ENCODE measurements at places on chromosomes 5 and 9.

GRCh38 chr9:70586476-70586875 lies 172.0 kb upstream of the KLF9 start:
- no peak for DNase-seq

DNA sequence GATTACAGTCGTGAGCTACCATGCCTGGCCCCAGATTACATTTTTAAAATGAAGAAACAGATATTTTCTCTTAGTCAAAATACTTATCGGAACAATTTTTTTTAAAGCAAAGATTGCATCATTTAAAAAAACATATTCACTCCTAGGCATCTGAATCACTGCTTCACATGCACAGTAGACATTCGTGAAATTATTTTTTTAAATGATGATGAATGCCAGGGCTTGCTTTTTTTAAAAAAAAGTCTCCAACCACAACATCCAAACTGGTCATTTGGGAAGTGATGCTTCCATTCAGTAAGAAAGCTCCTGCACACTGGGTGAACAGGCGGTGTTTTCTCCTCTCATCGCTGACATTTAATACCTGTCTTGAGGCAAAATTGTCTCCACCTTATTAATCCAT lies 223.0 kb upstream of the DMRT1 start:
- no peak for DNase-seq

GRCh38 chr5:120367896-120368634 lies 96.0 kb upstream of the PRR16 start:
- DNase-seq, result no peak

- DNase-seq, result no peak
Measured at GRCh38 chr5:137760719-137761516, 6.8 kb upstream of the HNRNPA0 start.

GRCh38 chr9:6973762-6974161 lies 216.0 kb downstream of the KDM4C start:
- DNase-seq, result no peak

DNA sequence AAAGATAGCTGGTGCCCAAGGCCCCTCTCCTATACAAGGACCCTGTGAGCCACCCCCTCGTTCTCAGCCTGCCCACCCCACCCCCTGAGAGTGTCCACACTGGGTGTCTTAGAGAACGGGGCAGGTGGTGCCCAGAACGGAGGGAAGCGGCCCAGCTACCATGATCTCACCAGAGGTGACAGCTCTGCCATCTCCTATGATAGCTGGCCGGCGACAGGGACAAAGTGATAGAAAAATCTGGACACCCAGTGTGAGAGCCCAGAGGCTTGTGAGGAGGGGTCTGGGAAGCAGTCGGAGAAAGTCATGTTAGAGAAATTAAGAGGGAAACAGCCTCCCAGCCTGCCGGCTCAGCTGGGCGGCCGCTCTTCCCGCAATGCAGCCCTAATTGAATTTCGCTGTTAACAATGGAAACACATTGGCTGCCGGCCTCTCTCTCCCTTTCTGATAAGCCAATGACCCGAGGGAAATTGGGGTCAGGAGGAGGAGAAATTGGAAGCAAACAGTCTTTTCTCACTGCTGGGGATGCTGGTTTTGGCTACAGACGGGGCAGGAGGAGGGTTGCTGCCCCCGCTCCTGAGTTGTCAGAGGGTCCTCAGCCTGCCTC lies 32.3 kb downstream of the HK3 start:
- no peak for DNase-seq

DNA sequence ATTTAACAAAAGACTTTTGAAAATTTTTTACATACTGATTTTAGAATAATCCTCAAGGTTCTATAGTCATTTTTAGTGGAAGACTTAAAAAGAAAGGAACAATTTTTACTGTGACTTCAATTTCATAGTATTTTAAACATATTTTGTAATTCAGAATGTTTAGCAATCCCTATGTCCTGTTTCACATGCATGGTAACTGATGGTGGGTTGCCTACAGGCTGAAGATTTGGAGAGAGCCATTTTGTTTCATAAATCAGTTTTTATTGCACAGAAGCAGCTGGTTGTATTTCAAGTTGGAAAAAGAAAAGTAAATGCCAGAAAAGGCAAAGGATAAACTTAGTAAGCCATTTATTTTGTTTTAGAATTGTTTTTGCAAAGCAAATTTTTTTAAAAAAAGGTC lies 24.0 kb downstream of the STARD4 start:
- DNase-seq, result no peak

GRCh38 chr5:78235289-78235688 lies 59.2 kb downstream of the AP3B1 start:
- DNase-seq, result no peak

- DNase-seq, result no peak
Measured at GRCh38 chr5:80559244-80559643, 10.8 kb downstream of the ANKRD34B start.

DNA sequence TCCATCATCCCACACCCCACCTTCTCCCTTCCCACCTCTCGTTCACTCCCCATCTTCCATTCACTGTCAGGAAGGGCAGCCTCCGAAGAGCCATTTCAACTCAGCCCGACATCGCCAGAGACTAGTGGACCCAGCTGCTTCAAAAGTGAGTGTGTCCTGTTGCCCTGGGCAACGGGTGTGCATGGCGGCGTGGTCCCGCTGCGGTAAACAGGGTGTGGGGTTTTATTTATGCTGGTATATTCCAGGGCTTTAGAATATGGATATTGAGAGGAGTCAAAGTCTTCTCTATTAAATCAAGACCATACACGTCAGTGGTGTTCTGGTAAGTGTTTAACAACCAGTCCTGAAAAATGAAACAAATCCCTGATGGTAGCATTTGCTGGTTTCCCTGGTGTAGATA lies 274.5 kb downstream of the MAST4 start:
- no peak for DNase-seq

DNA sequence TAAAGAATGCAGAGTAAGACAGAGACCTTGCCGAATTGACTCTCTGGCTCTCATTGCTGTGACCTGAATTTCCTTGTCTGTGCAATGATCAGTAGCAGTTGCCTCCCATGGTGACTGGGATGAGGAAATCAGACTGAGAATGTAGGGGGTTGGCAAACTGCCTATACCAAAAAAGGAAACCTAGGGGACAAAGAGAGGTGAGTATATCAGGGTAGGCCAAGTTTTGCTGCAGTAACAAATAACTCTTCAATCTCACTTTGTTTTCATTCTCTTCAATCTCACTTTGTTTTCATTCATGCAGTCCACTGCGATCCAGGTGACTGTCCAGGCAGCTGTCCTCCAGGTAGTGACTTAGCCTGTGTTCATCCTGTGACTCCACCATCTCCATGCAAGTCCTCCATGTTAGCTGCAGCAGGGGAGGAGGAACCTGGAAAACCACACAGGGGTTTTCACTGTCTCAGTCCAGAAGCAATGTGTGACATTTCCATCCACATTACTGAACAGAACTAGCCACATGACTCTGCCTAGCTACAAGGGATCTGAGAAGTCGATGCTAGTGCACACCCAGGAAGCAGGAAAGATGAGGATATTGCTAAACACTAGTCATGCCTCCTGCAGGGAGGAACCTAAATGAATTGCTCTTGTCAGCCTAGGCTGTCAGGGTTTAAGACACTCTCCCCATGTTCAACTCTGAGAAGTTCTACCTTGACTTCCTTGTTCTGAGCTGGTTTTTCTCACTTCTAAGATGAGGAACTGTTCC lies 26.0 kb downstream of the TMEM174 start:
- DNase-seq, result no peak

DNA sequence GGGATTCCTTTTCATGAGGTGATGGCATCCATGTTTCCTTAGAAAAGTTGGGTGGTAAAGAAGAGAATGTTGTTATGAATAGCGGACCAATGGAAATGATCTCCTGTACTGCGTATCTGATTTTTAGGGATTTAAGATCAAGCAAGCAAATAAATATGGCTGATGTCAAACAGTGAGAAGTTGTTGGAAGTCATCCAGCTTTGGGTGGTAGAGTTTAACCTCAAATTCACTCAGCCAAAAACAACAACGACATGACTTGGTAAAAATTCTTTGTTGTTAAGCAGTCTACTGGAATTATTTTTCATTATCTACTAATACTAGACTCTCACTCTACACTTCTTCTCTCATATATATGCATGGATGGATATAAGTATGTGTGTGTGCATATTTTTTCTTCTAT lies 426.5 kb downstream of the CTNND2 start:
- no peak for DNase-seq

- DNase-seq, result no peak
Measured at GRCh38 chr9:127158786-127159324, 36.4 kb upstream of the ANGPTL2 start.

GRCh38 chr5:122291000-122291901 lies 20.8 kb upstream of the SNCAIP start:
- DNase-seq, result no peak

DNA sequence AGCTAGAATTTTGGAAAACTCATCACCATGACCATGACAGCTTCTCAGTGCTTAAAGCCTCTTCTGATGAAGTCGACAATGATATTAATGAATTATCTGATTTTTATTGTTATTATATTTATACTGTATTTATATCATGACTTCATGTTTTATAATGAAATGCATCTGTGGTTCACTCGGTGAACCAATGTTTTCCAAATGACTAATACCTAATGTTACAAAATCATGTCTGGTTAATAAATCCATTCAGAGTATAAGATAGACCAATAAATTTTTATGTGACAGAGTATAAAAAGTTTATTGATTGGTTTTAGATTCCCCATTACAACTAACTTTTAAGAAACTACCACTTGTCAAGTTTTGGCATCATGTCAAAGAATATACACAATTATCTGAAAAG lies 416.5 kb downstream of the MLLT3 start:
- no peak for DNase-seq

DNA sequence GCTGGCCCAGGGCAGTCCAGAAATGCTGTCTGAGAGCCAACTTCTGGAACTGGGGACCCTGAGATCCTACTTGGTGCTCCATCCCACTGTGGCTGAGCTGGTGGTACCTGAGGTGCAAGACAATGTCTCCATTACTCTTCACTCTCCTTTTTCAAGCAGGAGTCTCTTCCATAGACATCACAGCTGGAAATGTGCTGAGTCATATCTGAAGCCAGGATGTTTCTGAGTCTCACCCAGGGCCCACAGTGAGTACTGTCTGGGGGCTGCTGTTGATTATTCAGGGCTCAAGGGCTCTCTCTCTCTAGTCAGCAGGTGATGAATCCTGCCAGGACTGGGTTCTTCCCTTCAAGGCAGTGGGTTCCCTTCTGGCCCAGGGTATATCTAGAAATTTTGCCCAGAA lies 145.2 kb upstream of the TAS2R1 start:
- no peak for DNase-seq

GRCh38 chr5:28862860-28863196 lies 1824.4 kb upstream of the CDH9 start:
- no peak for DNase-seq

DNA sequence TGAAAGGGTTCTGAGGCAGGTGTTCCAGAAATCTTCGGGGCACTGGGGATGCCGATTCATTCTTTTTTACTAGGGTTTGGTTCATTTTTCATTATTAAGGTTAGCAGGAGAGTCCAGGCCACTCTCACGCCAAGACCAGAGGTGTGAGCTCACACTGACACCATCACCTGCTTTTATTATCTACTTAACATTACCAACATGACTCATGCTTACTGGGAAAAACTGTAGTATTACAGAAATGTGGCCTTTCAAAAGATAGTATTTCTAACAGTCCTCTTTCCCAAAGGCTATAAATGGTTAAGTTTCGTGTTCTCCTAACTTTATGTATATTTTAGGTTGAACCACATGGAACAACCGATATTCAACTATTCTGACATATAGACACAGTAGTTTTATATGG lies 222.1 kb downstream of the ROR2 start:
- no peak for DNase-seq

DNA sequence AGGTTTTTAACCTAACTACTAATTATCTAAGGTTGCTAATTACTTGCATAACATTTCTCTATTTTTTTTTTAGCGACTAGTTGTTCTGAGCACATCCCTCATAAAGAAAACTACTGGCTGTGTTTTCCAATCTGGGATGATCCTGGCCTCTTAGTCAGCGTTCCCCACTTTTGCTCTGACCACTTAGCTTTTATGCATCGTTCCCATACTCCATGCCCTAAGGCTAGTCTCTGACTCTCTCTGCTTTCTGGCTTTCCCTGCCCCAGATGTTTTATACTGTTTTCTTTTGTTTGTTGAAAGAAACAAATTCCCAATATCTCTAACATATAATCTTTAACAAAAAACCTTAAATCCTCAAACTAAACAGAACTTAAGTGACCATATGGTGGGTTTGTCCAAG lies 217.9 kb downstream of the SPATA31D1 start:
- DNase-seq, result no peak

GRCh38 chr5:93328833-93329232 lies 252.2 kb downstream of the NR2F1-AS1 start:
- DNase-seq, result no peak

DNA sequence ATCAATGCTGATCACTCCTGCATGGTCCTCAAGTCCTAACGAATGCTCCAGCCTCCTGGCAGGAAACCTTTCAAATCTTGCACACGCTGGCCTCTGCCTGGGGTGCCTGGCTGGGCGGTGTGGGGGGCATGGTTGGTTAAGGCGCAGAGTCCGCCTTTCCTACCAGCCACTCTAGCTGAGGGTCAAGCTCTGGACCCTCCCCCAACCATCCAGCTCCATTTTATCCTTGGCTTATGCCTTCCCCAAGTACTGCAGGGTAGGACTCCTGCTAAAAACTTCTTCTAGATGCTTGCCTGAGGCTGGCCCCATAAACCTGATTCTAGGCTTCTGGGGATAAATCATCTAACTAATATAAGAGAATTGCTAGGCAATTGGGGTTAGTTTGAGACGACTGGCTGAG lies 808 bp upstream of the MVB12B start:
- no peak for DNase-seq

DNA sequence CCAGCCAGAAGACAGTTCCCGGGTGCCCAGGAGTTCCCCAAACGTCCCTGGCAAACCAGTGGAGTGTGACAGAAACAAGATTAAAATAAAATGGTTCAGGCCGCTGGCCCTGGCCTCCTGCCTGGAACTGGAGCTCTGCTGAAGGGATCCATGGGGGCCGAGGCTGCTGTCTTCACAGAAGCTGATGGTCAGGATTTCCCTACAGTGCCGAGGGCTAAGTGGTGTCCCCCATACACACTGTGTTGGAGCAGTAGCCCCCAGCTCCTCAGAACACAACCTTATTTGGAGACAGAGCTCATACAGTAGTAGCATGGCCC lies 55.9 kb downstream of the MRPL36 start:
- no peak for DNase-seq

DNA sequence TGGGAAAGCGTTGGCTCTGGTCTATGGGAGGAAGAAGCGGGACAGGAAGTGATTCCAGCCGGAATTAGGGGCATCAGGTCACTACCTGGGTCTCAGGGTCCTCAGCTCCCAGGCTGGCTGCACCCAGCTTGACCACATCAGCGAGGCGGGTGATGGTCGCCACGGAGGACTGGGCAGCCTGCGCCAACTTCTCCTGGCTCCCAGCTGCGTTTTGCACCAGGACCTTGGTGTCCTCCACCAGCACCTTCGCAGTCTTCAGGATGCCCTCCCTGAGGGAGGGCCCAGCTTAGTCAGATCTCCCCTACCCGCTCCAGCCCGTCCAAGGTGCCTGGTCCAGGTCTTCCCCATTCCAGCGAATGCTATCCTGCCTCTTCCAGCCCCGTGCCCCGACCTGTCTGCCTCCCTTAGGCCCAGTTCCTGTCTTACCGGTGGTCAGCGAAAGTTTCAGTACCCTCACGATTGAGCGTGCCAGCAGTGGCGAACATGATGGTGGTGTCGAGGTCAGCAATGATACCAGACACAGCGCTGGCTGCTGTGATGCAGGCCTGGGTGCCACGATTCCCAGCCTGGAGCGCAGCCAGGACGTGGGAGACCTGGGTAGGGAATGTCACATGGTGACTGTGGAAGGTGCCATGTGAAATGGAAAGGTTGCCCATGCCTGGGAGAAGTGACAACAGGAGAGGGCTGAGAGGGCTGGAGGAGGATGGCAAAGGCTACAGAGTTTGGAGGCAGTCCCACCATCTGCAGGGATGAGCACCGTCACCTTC lies 14.4 kb upstream of the TPM2 start:
- no peak for DNase-seq

All from stimulated activated CD4-positive, alpha-beta T cell treated with anti-CD3 and anti-CD28 coated beads, Interleukin-4, amount 100 ng/mL, for 24 hours (primary cell).